Bone marrow (tissue), 2 donors: ENCODE measurements at places on chromosomes 11 and 22.

DNA sequence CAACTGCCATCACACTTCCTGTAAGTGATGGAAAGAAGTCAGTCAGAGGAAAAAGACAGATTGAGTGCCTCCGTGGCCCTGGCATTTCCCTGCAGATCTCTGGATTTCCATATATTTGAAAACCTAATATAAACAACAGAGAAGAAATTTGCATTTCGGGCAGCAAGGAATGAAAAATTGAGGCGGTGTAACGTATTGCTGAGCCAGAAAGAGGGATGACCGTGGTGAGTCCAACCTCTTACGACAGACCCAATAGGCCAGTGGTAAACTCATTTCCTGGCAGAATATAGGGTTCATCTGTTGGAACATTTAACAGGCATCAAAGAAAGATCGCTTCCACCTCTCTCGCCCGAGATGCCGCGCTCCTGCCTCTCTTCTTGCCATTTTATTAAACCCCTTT lies 336.5 kb downstream of the MIAT start:
- DNase-seq, result no peak

GRCh38 chr11:62116451-62116850 lies 7.4 kb upstream of the INCENP start:
- no peak for DNase-seq

GRCh38 chr11:5343474-5344335 lies at the start of gene OR51B5:
OR51B5 (minus strand) TSS chr11:5343524; CDS start chr11:5343524, 0 bp downstream.
- DNase-seq, result no peak

DNA sequence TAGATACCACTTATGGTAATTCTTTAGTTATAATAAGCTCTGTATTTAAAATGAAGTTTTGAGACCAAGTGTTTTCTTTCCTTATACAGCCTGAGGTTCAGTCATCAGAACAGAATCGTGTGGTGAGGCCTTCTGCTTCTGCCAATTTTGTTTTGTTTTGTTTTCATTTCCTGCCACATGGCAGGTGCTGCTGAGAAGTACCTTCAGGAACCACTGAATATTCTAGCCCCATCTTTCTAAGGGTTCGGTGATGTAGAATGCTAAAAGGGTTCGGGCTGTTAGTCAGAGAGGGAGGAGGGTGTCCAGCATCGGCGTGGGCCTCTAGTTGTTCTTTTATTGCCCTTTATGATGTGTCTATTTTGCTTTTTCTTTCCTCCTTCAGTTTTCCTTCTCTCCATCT lies 25.8 kb downstream of the TNRC6B start:
- DNase-seq, result no peak

- DNase-seq, result no peak
Observed at GRCh38 chr22:27352426-27352825, 449.1 kb downstream of the MN1 start.

- DNase-seq, result no peak
Observed at GRCh38 chr11:47111318-47111804, 65.3 kb downstream of the ARFGAP2 start.
